ENCODE measurements at places on chromosomes 4 and X. TPM values are rescaled to one million over a fixed set of nuclear protein-coding genes. Genes with fewer than 3 reads are reported as not detected.

The SHISA3 gene
- total RNA-seq = not detected

The HPGDS gene
- total RNA-seq = not detected

GRCh38 chr4:181944527-181944926 is 298.7 kb upstream of the TENM3 start:
- DNase-seq = no peak

- no peak for DNase-seq
Measured at GRCh38 chrX:56313308-56313707, 81.2 kb downstream of the KLF8 start.

The SLITRK4 gene
- not detected for total RNA-seq

- no peak for DNase-seq
Measured at GRCh38 chr4:185464183-185464582, 7.3 kb downstream of the CCDC110 start.

DNA sequence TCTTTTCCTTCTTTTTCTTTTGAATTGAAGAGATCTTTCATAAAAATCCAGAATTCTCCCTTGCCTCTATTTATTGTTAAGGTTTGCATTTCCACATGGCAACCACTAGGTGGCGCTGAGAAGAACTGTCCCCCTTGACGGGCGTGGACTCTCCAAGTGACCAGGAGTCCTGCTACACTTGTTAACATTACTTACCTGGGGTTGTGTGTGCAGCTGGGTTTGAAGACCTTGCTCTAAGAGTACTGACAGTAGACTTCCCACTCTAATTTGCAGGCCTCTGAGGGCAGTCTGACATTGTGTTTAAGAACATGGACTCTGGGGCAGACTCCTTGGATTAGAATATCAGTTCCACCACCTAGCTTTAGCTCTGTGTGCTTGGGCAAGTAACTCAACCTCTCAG is 52.8 kb downstream of the GPRIN3 start:
- DNase-seq = peak; percentile 37

The SGMS2 gene
- 36.6 TPM for total RNA-seq

- no peak for DNase-seq
Measured at GRCh38 chr4:43282534-43282933, 390.0 kb downstream of the GRXCR1 start.

All from HCT116 (cell line).